ENCODE measurements at places on chromosomes 2 and 18. TPM values are rescaled to one million over a fixed set of nuclear protein-coding genes. Genes with fewer than 3 reads are reported as not detected.
A peak's percentile ranks its signal among the peaks of the same experiment; 100 is the strongest.

- no peaks in the 10 kb centered on the region for H3K4me1 ChIP-seq
- H3K27ac ChIP-seq = no peak overlapping the region
- H3K36me3 ChIP-seq = no peaks in the 10 kb centered on the region
- DNase-seq = peak; percentile 34
- no peaks in the 10 kb centered on the region for H3K27me3 ChIP-seq
Observed at GRCh38 chr2:238926761-238927611, 79.1 kb downstream of the TWIST2 start.

Gene MXD1
- total RNA-seq = 20.9 TPM

- H3K4me1 ChIP-seq = no peaks in the 10 kb centered on the region
- no peaks in the 10 kb centered on the region for H3K27me3 ChIP-seq
- H3K4me3 ChIP-seq = no peak overlapping the region
- no peaks in the 10 kb centered on the region for H3K36me3 ChIP-seq
Observed at GRCh38 chr18:57998461-57998860, 45.6 kb upstream of the NEDD4L start.

Gene MRO
- 1.3 TPM for total RNA-seq

GRCh38 chr18:22826726-22827125 is 106.4 kb upstream of the RBBP8 start:
- H3K4me1 ChIP-seq = no peaks in the 10 kb centered on the region
- H3K27me3 ChIP-seq = no peaks in the 10 kb centered on the region
- H3K36me3 ChIP-seq = no peaks in the 10 kb centered on the region
- no peak overlapping the region for H3K4me3 ChIP-seq
- H3K27ac ChIP-seq = no peak overlapping the region

Gene MAPK4
- total RNA-seq = 3.4 TPM

Gene SAG
- total RNA-seq = not detected

GRCh38 chr18:24022161-24022560 is 7.6 kb downstream of the TTC39C start:
- peaks cover 6% of the 10 kb centered on the region for H3K27me3 ChIP-seq
- no peaks in the 10 kb centered on the region for H3K4me1 ChIP-seq
- H3K4me3 ChIP-seq = no peak overlapping the region
- H3K27ac ChIP-seq = no peak overlapping the region

DNA sequence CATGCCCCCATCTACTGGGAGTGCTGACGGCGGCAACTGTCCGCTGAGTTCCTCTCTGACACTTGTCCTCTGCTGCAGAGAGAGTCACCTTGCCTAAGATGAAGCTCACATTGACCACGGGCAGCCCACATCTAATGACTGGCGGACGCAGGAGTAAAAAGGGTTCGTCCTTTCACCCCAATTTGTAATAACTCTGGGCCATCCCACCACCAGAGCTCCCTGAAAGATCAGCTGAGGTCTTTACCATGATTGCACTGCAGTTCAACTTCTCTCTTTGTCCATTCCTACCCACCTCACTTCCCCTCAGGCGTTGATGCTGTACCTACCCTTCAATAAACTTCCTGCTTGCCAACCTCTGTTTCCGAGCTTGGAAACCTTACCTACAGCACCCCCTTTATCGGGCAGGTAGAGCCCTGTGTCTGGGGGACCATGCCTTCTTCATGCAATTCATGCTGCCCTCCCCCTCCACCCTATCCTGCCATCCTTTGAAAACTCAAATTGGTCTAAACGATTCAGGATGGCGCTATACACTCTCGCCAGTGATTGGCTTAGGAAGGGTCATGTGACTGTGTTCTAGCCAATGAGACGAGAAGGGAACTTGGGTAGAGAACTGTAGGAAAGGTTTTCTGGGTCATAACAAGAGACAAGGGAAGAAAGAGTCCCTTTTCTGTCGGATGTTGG is 10.3 kb upstream of the B3GNT2 start:
- peaks cover 9% of the 10 kb centered on the region for H3K4me1 ChIP-seq
- H3K27me3 ChIP-seq = no peaks in the 10 kb centered on the region
- no peak overlapping the region for H3K4me3 ChIP-seq
- no peak overlapping the region for H3K27ac ChIP-seq
- DNase-seq = no peak

- peaks cover 30% of the 10 kb centered on the region for H3K36me3 ChIP-seq
- DNase-seq = no peak
- no peaks in the 10 kb centered on the region for H3K27me3 ChIP-seq
- H3K4me1 ChIP-seq = peaks cover 8% of the 10 kb centered on the region
Observed at GRCh38 chr18:21000667-21001066, 110.9 kb downstream of the ROCK1 start.

Gene THUMPD2
- total RNA-seq = 15.7 TPM

DNA sequence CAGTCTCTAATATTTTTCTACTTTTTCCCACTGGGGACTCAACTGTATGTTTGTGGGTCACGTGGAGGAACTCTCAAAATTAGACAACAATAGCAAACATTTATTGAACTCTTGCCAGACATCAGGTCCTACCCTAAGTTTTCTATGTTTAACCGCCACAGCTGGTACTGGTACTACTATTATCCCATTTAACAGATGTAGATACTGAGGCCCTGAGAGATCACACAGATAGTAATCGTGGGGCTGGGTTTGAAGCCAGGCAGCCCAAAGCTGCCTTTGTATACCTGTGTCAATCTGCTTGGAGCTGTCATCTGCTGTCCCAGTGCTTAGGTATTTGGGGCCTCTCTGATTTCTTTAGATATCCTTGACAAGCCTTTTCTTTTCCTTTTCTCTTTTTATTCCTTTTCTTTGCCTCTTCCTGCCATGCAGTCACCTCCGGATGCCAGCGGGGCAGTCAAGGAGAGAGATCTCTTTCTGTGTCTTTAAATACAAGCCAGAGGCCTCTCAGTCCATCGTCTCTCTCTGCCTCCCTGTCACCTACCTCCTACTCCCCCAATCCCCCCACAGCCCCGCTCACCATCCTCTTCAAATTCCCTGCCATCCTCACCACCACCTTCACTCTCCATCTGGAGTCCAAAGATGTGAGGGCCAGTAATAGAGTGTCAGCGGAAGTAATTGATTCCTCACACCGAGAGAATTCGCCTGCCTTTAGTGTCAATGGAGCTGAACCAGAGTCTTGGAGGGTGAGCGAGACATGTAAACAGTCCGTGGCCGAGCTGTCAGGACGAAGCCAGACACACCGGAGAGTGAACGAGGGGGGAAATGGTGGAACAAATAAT is 23.4 kb downstream of the NRP2 start:
- H3K36me3 ChIP-seq = peaks cover 56% of the 10 kb centered on the region
- H3K4me1 ChIP-seq = peaks cover 27% of the 10 kb centered on the region
- H3K27me3 ChIP-seq = no peaks in the 10 kb centered on the region
- no peak overlapping the region for H3K4me3 ChIP-seq
- H3K27ac ChIP-seq = no peak overlapping the region
- no peak for DNase-seq

DNA sequence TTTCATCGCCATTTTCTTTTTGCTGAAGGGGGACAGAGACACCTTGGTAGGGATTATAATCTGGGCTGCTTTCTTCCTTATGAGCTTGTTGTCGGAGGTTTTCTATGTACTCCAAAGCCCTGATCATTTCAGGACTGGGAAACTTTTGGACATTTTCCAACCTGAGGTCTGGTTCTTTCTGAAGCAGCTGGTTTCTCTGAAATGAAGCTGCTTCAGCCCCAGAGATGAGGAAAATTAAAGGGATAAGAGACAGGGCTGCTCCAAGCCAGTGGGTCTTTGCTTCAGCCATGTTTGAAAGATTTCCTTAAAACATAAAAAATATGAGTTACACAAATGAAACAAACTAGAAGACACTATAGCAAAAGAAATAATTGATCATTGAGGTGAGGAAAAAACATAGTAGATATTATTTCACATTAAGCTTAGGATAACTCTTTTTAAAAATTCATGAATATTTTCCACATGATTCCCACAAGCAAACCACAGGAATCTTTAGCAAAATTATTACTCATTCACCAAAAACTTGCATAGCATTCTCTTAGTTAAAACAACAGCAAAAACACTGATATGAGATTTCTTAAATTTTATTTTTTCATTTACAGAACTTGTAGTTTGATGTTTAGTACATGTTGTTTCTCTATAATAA is 3.0 kb downstream of the SCG2 start:
- H3K36me3 ChIP-seq = no peaks in the 10 kb centered on the region
- no peak overlapping the region for H3K27ac ChIP-seq
- DNase-seq = no peak
- no peak overlapping the region for H3K4me3 ChIP-seq

Gene CNGA3
- total RNA-seq = not detected

Gene EMILIN1
- total RNA-seq = 2.1 TPM

Gene TOGARAM2
- total RNA-seq = 0.86 TPM

Gene CLEC4F
- total RNA-seq = not detected
